ENCODE measurements at places on chromosomes 4 and X.

DNA sequence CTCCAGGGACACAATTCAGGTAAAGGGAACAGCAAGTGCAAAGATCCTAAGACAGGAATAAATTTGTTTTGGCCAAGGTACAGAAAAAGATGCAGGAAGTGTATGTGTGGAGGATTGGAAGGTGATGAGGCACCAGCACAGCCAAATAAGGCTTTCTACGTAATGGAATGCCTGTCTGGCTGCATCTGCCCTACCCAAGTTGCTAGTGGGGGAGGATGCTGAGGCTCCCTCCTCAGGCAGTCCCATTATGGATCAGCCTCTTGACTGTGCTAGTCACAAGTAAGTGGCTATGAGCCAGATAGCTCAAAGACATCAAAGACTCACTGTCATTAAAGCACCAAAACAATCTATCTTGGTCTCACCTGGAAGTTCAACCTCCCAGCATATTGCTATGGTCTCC is 300.9 kb upstream of the FAT4 start:
- DNase-seq, result no peak

DNA sequence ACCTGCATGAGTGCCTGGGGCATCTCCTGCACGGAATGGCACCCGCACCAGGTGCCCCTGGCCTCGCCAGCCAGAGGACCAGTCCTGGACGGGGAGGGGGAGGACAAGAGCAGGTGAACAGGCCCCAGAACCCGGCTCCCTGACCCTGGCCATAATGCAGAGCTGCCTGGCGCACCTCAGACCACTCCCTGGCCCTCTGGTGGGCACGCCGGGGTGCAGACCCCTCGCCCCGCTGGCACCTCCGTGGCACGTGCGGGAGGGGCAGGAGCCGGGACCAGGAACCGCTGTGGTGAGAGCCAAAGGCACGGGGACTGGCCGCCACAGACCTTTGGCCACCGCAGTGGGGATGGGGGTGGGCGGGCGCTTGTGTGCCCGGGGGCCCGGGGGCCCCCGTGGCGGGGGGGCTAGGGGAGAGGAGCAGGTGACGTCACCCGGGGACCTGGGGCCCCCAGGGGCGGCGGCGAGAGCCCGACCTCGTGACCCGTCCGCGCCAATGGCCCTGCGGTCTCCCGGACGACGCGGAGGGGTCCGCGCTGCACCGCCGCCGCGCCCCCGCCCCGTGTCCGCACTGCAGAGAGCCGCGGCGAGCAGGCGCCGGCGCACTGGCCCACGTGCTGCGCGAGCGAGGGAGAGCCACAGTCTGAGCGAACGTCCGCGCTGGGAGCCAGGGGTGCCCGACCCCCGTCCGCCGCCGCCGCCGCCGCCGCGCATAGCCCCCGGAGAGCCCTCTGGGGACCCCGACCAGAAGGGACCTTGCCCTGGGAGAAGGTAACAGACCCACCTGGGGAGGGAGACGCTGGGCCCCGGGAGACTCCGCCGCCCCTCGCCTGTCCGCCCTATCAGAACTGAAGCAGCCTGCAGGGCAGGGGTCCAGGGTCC is at the start of gene PNMA3:
Gene PNMA3, plus strand, starts transcription at position 600 of the 879 bp plus-strand sequence. CDS start 586 bp downstream, outside the sequence.
- peak; percentile 11 for DNase-seq

DNA sequence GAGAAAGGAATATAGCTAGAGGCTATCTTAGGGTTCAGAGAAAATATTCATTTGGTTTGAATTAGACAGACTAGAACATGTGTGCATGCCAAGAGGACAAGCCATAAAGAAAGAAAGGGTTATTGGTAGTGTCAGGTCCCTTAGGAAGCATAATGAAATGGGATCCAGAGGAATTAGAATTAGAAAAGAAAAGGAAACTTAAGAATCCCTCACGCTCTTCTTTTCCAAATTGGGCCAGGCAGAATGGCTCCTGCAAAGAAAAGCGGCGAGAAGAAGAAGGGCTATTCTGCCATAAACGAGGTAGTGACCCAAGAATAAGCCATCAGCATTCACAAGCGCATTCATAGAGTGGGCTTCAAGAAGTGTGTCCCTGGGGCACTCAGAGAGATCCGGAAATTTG is 4.9 kb upstream of the ABCG2 start:
- DNase-seq, result no peak

DNA sequence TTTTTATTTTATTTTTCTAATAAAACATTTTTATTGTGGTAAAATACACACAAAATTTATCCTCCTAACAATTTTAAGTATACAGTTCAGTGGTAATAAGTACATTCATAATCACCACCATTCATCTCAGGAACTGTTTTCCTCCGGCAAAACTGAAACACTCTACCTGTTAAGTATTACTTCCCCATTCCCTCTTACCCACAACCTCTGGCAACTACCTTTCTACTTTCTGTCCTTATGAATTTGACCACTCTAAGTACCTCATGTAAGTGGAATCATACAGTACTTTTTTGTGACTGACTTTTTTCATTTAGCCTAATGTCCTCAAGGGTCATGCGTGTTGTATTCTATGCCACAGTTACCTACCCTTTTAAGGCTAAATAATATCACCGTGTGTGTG is 21.1 kb upstream of the HSFX4 start:
- DNase-seq, result no peak

GRCh38 chr4:101239665-101240064 is 107.7 kb downstream of the PPP3CA start:
- no peak for DNase-seq

DNA sequence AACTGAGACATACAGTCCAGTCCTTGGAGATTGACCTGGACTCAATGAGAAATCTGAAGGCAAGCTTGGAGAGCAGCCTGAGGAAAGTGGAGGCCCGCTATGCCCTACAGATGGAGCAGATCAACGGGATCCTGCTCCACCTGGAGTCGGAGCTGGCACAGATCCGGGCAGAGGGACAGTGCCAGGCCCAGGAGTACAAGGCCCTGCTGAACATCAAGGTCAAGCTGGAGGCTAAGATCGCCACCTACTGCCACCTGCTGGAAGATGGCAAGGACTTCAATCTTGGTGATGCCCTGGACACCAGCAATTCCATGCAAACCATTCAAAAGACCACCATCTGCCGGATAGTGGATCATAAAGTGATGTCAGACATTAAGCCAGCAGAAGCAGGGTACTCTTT is 20.4 kb upstream of the FRMPD3 start:
- no peak for DNase-seq

DNA sequence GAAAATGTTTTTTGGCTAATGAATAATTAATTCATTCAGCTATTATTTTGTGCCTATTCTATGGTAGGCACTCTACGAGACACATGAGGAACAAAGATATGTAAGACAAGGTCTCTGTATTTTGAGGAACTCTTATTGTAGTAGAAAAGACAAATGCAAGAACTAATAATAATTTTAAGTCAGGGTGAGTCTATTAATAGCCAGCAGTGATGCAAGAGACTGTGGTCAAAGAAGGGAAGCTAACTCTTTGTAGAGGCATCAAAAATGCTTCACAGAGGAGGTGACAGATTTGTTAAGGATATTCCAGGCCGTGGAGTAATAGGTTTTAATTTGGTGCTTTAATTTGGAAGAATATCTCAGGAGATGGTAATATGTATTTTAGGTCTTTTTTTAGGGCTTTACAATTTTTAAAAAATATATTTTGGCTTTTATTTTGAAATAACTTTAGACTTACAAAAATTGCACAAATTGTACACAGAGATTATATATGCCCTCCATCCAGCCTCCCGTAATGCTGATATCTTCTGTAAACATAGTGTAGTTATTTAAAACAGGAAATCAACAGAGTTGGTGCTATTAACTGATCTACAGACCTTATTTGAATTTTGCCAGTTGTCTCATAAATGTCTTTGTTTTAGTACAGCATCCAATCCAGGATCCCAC is 48.1 kb downstream of the DCLK2 start:
- no peak for DNase-seq

- no peak for DNase-seq
Observed at GRCh38 chrX:9576059-9576458, 111.2 kb downstream of the TBL1X start.

- no peak for DNase-seq
Observed at GRCh38 chr4:633406-633805, 8.0 kb downstream of the PDE6B start.

GRCh38 chr4:4182835-4183568 is 43.7 kb downstream of the OTOP1 start:
- peak; percentile 20 for DNase-seq

DNA sequence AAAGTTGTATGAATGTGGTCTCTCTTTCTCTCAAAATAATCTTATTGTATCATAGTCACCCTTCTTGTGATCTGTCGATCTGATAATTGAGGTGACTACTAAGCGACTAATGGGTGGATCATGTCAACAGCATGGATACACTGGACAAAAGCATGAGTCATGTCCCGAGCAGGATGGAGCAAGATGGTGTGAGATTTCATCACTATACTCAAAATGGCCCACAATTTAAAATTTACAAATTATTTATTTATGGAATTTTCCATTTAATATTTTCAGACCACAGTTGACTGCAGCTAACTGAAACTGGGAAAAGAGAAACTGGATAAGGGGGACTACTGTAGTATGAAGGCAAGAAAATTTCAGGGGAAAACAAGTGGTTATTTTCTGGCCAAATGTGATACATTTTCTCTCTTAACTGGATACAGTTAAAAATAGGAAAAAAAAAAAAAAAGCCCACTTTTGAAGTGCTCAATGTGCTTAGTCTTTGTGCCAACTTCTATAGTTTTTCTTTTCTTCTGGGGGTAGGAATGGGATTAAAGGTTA is 25.3 kb downstream of the FAM241A start:
- DNase-seq, result no peak

DNA sequence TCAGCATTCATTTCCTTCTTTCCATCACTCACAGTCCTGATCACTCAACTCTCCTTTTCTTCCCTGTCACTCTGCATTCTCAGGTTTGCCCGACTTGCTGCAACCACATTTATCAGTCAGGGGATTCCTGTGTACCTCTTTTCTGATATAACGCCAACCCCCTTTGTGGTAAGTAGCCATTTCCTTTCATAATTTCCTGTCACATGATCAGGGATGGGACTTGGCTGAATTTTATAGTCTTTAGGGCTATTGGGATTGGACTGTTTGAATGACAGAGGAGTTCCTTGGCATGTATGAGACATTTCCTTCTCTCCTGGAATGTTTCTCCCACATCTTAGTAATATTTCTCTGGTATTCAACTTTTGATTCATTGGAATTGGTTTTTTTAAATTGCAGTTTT is 11.0 kb downstream of the PGM2 start:
- DNase-seq, result no peak

DNA sequence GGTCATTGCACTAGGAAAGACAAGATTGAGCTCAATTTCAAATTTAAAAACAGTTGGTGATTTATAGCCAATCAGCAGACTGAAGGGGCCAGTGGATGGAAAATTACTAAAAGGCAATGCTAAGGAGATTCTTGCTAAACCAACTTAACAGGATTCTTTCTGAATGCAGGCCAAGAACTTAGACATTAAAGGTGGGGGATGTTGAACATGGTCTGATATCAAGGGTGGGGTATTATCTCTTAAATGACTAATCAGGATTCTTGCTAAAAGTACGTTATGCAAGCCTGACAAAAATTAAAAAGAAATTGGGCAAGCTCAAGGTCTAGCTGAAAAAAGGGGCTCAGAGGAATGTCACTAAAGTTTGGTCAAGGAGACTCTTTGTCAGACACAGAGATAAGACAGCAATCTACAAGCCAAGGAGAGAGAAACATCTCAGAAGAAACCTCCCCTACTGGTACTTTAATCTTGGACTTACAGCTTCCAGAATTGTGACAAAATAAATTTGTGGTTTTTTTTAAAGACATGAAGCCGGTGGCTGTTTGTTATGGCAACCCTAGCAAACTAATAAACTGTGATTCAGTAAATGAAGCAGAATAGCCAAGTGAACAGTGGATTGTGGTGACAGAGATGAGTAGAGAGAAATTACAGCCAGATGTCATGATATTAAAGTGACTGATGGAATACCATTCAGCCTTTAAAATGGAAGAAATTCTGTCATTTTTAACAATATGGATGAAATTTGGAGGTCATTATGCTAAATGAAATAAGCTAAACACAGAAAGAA is 120.3 kb upstream of the KLHL4 start:
- no peak for DNase-seq

GRCh38 chrX:143940119-143940518 is 56.2 kb downstream of the UBE2NL start:
- no peak for DNase-seq

DNA sequence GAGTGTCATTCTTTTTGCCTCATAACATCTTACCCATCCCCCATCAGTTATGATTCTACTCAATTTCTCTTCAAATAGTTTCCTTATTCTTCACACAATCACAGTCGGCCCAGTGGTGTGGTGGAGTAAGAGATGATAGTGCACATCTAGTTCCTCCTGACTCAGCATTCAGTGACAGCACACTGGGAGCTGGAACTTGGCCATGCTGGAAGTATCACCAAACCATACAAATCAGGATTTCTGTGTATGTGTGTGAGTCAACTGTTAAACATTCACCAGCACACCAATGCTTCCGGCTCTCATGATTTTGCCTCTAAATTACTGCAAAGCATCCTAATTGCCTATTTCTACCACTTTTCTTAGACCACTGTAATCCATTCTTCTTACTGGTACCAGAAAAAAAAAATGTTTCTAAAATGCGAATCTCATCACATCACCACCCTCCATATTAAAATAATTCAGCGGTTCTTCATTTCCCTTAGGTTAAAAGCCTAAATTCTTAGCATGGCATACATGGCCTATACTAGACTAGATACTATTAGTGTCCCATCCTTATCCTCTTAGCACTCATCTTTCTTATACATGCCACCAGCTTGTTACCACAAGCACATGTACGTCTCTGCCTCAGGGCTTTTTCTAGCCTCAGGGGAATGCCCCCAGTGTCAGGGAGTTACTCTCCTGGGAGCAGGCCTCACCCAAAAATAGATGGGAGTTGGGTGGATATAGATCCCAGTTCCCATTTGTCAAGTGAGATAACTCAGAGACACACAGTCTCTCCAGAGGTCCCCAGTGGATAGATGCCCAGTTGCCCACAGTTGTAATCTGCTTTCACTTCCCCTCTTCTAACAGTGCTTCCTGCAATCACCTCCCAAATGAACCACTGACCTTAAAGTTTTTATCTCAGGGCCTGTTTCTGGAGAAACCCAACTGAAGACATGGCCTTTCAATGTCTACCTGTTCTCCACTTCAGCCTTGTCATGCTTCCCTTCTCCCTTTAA is 49.2 kb upstream of the DDX53 start:
- no peak for DNase-seq

- peak; percentile 45 for DNase-seq
Observed at GRCh38 chrX:53421772-53422085, 725 bp downstream of the SMC1A start.

DNA sequence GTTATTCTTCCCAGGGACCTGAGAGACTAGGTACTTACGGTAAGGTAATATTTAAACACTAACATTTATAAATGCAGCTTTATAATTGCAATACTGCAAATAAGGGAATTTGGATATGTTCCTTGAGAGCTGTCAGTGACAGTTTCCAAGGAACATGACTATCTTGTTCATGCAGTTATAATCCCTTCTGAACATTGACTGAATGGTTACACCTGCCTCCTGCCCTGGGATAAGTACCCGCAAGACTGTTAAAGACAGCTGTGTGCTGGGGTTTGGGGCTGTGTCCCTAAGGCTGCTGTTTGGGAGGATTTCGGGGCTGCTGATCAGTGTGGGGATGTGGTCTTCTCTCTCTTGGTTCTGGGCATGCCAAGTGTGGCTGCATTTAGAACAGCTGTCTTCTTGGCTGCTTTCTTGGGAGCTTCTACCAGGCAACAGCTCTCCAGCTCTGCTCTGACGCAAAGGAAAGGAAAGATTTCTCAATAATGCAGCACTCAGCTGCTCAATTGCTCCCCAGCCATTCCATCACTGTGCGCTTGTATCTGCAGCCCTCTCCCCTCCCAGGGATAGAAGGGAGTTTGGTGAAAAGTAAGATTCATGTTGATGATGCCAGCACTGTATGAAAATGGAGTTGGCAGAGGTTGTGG is 298.8 kb upstream of the TAPT1 start:
- DNase-seq, result no peak

GRCh38 chr4:74962584-74962983 is 29.7 kb downstream of the PARM1 start:
- no peak for DNase-seq
